ENCODE measurements at places on chromosomes 7 and 10.

DNA sequence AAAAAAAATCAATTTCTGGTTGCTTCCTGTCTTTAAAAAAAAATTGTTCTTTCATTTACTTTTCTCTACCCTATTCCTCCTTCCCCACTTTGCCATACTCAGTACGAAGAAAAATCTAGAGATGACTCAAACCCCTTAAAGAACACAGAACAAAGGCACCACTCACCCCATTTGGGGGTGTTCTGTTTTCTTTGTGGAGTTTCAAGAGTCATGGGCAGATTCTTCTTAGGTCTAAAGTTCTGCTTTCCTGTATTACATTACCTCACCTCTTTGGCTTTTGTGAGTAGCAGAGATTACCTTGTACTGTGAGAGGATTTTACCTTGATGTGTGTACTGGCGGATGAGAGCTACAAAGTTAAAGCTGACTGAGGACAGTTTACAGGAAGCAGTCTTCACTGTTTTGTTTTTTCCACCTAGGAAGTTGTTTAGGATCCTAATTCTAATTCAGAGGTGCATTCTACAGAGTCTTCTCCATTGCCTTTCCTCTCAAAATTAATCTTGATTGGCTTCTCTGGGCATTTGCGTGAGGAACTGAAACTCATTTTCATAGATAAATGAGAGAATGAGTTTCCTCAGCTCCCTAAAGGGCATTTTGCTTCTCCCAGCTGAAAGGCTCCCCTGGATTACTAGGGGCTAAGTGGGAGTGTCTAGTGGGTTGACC, 20.7 kb downstream of the AVL9 start:
- no peak for DNase-seq

DNA sequence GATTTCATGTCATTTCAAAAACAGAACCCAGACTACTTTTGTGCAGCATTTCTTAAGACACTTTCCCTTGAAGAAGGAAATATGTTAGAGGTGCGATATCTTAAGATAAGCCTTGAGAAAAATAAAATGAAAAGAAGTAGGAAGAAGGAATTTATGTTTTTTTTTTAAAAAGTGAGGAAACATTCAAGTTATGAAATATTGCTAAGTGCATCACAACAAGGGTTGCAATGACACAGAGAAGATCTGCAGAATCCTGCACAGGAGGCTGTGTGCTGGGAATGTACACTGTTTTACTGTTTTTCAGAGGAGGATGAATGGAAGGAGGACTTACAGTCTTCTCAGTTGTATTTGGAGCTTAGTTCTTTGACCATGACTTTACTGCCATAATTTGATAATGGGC, 79.8 kb upstream of the NME8 start:
- DNase-seq: no peak

- no peak for DNase-seq
Measured at GRCh38 chr7:155692317-155692716, 47.9 kb downstream of the RBM33 start.

DNA sequence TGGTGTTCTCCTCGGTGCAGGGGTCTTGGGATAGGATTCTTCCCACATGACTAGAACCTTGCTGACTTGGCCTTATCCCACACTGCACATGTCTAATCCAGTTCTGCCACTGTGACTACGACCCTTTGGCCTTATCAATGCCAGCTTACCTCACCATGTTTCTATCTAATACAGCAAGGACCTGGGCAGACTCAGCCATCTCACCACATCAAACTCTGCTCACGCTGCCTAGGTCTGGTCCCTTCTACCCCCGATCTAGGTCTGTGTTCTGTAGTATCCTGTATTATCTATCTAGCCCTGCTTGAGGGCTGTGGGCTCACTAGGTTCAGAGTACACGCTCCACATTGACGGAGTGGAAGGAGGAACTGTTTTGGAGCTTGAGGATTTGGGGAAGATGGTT, 282.4 kb downstream of the HPSE2 start:
- no peak for DNase-seq

GRCh38 chr10:17215782-17216122, 12.3 kb upstream of the VIM start:
- no peak for DNase-seq

DNA sequence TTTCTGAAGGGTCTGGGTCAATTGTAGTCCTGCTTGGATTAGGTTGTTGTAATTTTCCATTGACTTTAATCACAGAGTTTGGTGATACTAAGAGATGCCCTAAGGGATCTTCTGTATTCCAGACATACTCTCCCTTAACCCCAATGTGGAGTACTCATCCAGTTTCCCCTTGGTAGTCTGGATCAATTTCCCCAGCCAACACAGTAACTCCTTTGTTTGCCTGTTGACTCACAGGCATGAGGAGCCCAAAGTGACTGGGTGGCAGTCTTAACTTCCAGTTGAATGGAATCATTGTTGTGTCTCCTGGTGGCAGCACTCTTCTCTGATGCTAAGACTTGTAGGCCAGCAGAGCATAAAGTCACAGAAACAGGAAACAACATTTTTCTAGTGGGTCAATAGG, 41.5 kb upstream of the PIK3CG start:
- DNase-seq: no peak
